ENCODE measurements at places on chromosomes 6 and 20. TPM values are rescaled to one million over a fixed set of nuclear protein-coding genes. Genes with fewer than 3 reads are reported as not detected.

CNR1 gene
- total RNA-seq, result 6.1 TPM

VSX1 gene
- not detected for total RNA-seq

WFDC2 gene
- 122 TPM for total RNA-seq

DNA sequence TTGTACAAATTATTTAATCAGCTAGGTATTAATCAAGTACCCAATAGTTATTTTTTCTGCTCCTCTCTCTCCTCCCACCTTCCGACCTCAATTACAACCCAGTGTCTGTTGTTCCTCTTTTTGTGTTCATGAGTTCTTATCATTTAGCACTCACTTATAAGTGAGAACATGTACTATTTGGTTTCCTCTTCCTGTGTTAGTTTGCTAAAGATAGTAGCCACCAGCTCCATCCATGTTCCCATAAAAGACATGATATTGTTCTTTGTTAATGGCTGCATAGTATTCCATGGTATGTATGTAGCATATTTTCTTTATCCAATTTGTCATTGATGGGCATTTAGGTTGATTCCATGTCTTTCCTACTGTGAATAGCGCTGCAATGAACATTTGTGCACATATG is 652.8 kb upstream of the CITED2 start:
- H3K4me3 ChIP-seq, result no peak overlapping the region
- H3K4me1 ChIP-seq, result no peaks in the 10 kb centered on the region
- no peaks in the 10 kb centered on the region for H3K27me3 ChIP-seq
- H3K27ac ChIP-seq, result no peak overlapping the region
- H3K36me3 ChIP-seq, result no peaks in the 10 kb centered on the region
- no peak for DNase-seq

OPN5 gene
- 0.85 TPM for total RNA-seq

DNA sequence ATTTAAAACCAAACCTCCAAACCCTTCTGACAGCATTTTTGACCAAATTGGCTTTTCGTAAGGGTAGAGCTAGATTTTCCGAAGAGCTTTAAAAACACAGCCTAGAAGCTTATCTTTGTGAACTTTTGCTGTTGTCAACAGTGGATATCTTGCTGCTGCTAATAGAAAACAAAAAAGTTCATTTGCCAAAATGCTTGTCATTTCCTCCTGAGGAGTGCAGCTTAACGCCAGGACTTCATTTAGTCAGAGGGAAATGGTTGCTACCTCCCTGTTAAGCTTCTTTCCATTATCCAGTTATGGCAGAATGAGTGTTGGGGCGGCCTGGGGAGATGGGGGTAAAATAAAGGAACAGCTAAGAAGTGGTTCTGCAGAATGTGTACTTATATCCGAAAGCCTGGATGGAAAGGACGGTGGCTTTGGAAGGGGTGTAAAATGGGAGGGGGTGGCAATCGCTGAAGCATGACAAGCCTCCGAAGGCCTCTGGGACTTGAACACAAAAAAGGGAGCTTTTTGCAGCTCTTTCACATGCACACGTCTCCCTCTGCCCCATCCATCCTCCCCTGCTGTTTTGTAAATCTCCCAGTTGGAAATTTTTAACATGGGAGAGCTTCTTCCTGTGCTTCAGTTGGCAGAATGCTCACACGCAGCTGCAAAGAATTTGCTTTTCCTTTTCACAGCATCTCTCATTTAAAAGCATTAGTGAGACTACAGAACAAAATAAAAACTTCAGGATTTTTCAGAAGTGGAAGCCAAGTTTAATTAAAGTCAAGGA is 22.5 kb downstream of the JARID2 start:
- H3K4me3 ChIP-seq, result no peak overlapping the region
- peak overlapping the region; percentile 30 for H3K27ac ChIP-seq
- H3K27me3 ChIP-seq, result no peaks in the 10 kb centered on the region
- no peaks in the 10 kb centered on the region for H3K36me3 ChIP-seq
- peaks cover 10% of the 10 kb centered on the region for H3K4me1 ChIP-seq

LY6G5B gene
- total RNA-seq, result 13.0 TPM

- no peak overlapping the region for H3K27ac ChIP-seq
- no peaks in the 10 kb centered on the region for H3K27me3 ChIP-seq
- no peaks in the 10 kb centered on the region for H3K36me3 ChIP-seq
- no peaks in the 10 kb centered on the region for H3K4me1 ChIP-seq
Measured at GRCh38 chr6:119887666-119888065, 538.1 kb upstream of the MAN1A1 start.

DNA sequence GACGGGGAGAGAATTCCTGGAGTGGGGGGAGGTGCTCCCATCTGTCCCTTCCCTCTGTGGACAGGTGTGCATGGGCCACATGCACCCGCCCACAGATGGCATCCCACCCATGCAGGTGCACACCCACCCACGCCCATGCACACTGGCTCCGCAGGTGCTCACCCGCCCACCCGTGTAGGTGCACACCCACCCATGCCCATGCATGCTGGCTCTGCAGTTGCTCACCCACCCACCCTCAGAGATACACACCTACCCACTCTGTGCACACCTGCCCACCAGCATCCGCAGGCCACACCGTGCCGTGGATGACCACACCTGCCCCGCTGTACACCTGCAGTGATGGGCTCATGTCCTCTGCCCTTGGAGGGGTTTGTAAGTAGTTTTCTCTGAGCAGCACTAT is 132.0 kb downstream of the PHACTR3 start:
- no peaks in the 10 kb centered on the region for H3K27me3 ChIP-seq
- no peak overlapping the region for H3K27ac ChIP-seq
- no peaks in the 10 kb centered on the region for H3K4me1 ChIP-seq
- no peaks in the 10 kb centered on the region for H3K36me3 ChIP-seq

- no peaks in the 10 kb centered on the region for H3K4me1 ChIP-seq
- H3K4me3 ChIP-seq, result no peak overlapping the region
- DNase-seq, result no peak
- H3K27ac ChIP-seq, result no peak overlapping the region
Measured at GRCh38 chr6:119278625-119279024, 70.9 kb downstream of the MAN1A1 start.

TSHZ2 gene
- 9.8 TPM for total RNA-seq

RAMACL gene
- 0.68 TPM for total RNA-seq

DNA sequence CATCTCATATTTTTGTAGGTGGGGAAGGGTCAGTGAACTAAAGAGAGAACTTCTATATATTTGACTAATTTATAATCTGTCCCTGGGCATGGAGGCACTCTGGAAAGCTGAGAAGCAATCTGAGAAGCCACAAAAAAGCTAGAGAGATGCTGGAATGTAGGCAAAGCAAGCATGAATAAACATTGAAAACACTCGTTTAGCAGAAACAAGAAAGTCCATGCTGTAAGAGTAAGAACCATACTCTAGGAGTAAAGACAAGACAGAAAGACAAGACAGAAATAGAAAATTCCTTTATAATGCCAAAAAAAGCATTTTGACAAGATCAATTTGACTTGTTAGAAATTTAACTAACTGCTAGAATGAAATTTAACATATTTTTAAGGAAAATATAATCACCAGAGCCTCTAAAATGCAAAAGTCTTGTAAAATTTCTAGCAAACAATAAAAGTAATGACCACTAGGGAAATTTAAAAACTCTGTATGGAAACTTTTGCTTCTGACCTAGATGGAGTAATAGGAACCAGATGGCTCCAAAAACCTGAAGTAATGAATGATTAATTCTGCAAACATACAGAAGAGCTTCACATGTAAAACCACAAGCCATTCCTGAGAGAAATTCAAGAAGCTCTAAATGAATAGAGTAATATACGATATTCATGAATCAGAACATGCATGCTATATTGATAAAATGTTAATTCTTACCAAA is 625.7 kb upstream of the PTCHD4 start:
- no peaks in the 10 kb centered on the region for H3K36me3 ChIP-seq
- DNase-seq, result no peak
- no peak overlapping the region for H3K4me3 ChIP-seq
- H3K27ac ChIP-seq, result no peak overlapping the region
- no peaks in the 10 kb centered on the region for H3K27me3 ChIP-seq
- no peaks in the 10 kb centered on the region for H3K4me1 ChIP-seq

DNA sequence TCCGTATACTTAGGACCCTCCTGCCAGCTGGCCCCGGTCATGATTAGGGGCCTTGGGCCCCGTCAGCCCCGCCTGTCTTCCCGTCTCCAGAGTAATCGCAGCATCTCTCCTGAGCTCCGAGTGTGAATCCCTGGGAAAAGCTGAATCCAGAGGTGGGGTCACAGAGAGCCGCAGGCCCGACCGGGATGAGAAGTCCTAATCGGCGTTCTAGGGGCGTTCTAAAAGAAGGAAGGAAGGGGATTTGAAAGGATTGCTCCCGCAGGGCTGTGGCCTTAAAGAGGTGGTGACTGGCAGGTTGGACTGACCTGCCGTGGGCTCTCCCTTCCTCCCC is 371 bp downstream of the HMGN4 start:
- peak overlapping the region; percentile 72 for H3K4me3 ChIP-seq
- H3K4me1 ChIP-seq, result no peaks in the 10 kb centered on the region
- H3K27ac ChIP-seq, result peak overlapping the region; percentile 90
- H3K36me3 ChIP-seq, result no peaks in the 10 kb centered on the region
- no peaks in the 10 kb centered on the region for H3K27me3 ChIP-seq

TNFAIP3 gene
- total RNA-seq, result 13.0 TPM

MCCD1 gene
- not detected for total RNA-seq

DNA sequence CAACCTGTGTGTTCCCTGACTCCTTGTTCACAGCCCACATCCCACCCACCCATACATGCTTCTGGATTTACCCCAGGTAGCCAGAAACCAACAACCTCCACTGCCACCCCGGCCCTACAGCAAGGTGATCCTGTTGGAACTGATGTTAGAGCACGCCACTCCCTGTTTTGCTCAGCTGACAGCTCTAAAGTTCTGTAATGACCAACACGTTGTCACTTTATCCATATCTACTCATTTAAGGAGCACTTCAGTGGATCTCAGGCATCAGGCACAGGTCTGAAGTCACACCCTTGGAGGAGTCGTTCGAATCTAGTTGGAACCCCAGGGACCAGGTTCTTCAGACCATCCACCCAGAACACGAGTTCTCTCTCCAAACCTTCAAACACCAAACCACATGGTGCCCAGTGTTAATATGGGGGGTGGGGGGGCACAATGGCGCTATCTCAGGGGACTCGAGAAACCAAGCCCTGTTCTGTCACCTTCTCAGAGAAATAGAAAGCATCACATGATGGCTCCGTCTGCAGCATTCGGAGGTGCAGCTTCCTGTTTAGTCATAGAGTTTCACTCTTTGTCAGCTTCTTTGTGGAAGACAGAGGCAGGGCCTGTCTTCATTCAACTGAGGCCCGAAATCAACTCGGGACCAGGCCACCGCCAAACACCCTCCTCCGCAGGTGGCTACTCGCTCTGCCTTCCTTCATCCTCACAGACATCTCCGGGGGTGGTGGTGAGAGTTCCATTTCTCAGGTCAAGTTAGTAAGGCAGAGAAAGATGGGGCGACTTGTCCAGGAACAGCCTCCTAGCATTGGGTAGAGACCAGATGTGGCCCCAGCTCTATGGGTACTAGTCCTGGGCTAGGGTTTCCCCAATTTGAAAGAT is 142.2 kb downstream of the NFATC2 start:
- H3K27ac ChIP-seq, result no peak overlapping the region
- H3K27me3 ChIP-seq, result no peaks in the 10 kb centered on the region
- H3K4me1 ChIP-seq, result no peaks in the 10 kb centered on the region
- no peak for DNase-seq

DNA sequence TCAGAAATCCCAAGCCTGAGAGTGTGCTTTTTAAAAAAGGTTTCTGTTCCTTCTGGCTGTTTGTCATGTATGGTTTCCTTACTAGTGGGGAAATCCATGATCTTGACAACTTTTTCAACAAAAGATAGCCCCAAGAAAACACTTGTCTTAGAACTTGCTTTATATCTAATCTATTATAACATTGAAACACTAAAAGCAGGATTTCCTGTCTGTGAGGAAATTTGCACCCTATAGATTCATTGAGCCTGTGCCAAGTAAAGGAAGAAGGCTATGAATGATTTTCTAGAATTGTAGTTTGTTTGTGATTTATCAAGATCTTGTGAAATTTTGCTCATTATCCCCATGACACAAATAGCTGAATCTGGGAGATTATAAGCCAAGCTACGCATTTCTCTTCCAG is 238.6 kb upstream of the RIN2 start:
- no peak for DNase-seq
- H3K27me3 ChIP-seq, result no peaks in the 10 kb centered on the region
- no peaks in the 10 kb centered on the region for H3K36me3 ChIP-seq
- no peaks in the 10 kb centered on the region for H3K4me1 ChIP-seq

GRCh38 chr6:158596861-158597260 is 37.0 kb downstream of the TMEM181 start:
- no peak overlapping the region for H3K27ac ChIP-seq
- H3K4me3 ChIP-seq, result no peak overlapping the region
- H3K36me3 ChIP-seq, result no peaks in the 10 kb centered on the region
- no peaks in the 10 kb centered on the region for H3K4me1 ChIP-seq
- no peaks in the 10 kb centered on the region for H3K27me3 ChIP-seq
